Vagina (tissue), 2 donors: ENCODE measurements at places on chromosomes 1 and 21.

GRCh38 chr21:39799178-39799577, 54.2 kb downstream of the IGSF5 start:
- no peaks in the 10 kb centered on the region for H3K36me3 ChIP-seq
- no peak for DNase-seq
- no peaks in the 10 kb centered on the region for H3K27me3 ChIP-seq
- H3K4me3 ChIP-seq = no peak overlapping the region

- no peak overlapping the region for H3K27ac ChIP-seq
- H3K36me3 ChIP-seq = no peaks in the 10 kb centered on the region
- no peak for DNase-seq
- no peaks in the 10 kb centered on the region for H3K27me3 ChIP-seq
- H3K4me3 ChIP-seq = no peak overlapping the region
These were observed 164.1 kb upstream of the IRF2BP2 start for GRCh38 chr1:234773936-234774677.

GRCh38 chr1:109083923-109084322, 6.6 kb upstream of the TMEM167B start:
- H3K27ac ChIP-seq = no peak overlapping the region
- no peaks in the 10 kb centered on the region for H3K36me3 ChIP-seq

- H3K4me1 ChIP-seq = no peaks in the 10 kb centered on the region
- no peak overlapping the region for H3K4me3 ChIP-seq
- no peak overlapping the region for H3K27ac ChIP-seq
- no peak for DNase-seq
These were observed 152.3 kb upstream of the RGS18 start for GRCh38 chr1:192005976-192006375.

- no peaks in the 10 kb centered on the region for H3K36me3 ChIP-seq
- H3K27me3 ChIP-seq = no peaks in the 10 kb centered on the region
- H3K4me1 ChIP-seq = no peaks in the 10 kb centered on the region
- no peak for DNase-seq
- no peak overlapping the region for H3K27ac ChIP-seq
These were observed 507.1 kb downstream of the BRINP3 start for GRCh38 chr1:189970331-189971230.

DNA sequence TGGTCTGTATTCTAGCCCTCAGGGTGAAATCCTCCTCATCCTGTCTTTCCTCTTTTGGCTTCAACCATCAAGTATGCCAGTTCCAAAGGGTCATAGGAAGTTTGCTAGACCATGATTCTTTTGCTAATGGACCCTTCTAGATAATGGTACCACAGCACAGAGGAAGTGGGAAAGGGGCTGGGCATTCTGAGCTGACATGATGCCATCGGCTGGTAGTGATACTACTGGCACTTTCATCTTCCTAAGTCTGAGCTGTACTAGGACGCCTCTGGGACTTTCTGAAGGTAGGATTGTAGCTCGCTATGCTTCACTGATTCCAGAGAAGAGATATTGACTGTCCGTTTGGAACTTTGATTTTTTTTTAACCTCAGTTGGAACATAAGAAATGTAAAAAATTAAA, 11.4 kb downstream of the FASLG start:
- no peak overlapping the region for H3K27ac ChIP-seq
- DNase-seq = no peak
- H3K4me3 ChIP-seq = no peak overlapping the region
- H3K36me3 ChIP-seq = no peaks in the 10 kb centered on the region

- DNase-seq = no peak
- no peaks in the 10 kb centered on the region for H3K27me3 ChIP-seq
- H3K4me1 ChIP-seq = no peaks in the 10 kb centered on the region
- no peak overlapping the region for H3K4me3 ChIP-seq
- H3K27ac ChIP-seq = peak overlapping the region; percentile 58
These were observed 219.6 kb downstream of the PDE4B start for GRCh38 chr1:66012106-66012784.

- H3K36me3 ChIP-seq = no peaks in the 10 kb centered on the region
- no peaks in the 10 kb centered on the region for H3K27me3 ChIP-seq
- no peak overlapping the region for H3K27ac ChIP-seq
- peaks cover 8% of the 10 kb centered on the region for H3K4me1 ChIP-seq
- no peak for DNase-seq
These were observed 146.3 kb downstream of the HLX start for GRCh38 chr1:221025501-221025900.

DNA sequence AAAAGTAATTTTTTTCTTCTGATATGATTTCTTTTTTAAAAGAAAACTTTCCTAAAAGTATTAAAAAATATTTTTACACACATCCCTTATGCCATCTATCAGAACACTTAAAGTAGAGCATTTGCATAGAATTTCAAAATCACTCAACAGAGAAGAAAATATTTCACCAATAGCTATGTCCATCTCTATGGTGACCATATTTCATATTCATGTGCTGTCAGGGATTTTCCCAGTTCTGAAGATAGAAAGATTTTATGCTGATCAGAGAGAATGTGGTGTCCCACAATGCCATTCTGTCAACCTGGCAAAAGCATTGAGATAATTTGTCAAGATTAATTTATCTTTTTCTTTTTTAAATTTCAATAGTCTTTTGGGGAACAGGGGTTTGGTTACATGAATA, 87.0 kb downstream of the C4BPA start:
- DNase-seq = no peak

- DNase-seq = no peak
- H3K27ac ChIP-seq = no peak overlapping the region
- no peaks in the 10 kb centered on the region for H3K27me3 ChIP-seq
- peaks cover under 1% of the 10 kb centered on the region for H3K4me1 ChIP-seq
- H3K4me3 ChIP-seq = no peak overlapping the region
These were observed 5.6 kb upstream of the GPSM2 start for GRCh38 chr1:108871050-108871724.

DNA sequence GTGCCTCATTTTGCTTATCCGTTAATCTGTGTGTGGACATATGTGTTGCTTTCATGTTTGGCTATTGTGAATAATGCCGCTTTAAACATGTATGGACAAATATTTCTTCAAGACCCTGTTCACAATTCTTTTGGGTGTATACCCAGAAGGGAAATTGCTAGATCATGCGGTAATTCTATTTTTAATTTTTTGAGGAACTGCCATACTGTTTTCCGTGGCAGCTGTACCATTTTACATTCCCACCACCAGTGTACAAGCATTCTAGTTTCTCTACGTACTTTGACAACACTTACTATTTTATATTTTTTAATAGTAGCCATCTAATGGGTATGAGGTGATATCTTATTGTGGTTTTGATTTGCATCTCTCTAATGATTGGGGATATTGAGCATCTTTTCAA, 7.1 kb upstream of the NID1 start:
- no peak overlapping the region for H3K4me3 ChIP-seq
- DNase-seq = no peak
- H3K27me3 ChIP-seq = no peaks in the 10 kb centered on the region
- no peaks in the 10 kb centered on the region for H3K36me3 ChIP-seq

GRCh38 chr1:3928586-3928985, 28.5 kb upstream of the C1orf174 start:
- H3K27me3 ChIP-seq = no peaks in the 10 kb centered on the region
- no peaks in the 10 kb centered on the region for H3K4me1 ChIP-seq
- H3K27ac ChIP-seq = no peak overlapping the region

DNA sequence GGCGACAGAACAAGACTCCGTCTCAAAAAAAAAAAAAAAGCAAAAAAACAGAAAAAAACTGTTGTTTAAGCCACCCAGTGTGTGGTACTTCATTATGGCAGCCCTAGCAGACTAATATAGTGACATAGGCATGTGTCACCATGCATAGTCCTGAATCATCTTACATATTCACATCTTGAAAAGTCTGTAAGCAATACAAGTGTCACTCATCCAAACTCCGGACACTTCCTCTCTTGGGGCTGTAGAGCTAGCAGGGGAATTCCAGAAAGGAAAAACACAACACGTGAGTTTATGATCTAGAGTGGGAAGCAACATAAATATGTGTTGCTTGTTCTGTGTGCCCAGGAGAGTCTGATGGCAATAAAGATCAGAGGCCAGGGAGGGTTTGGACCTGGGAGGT, 81.6 kb upstream of the KCNE2 start:
- H3K27ac ChIP-seq = no peak overlapping the region
- peaks cover 13% of the 10 kb centered on the region for H3K4me1 ChIP-seq
- H3K27me3 ChIP-seq = no peaks in the 10 kb centered on the region
- no peaks in the 10 kb centered on the region for H3K36me3 ChIP-seq

GRCh38 chr1:97919585-97920261, 1.1 kb downstream of the DPYD start:
- peaks cover 32% of the 10 kb centered on the region for H3K4me1 ChIP-seq
- H3K4me3 ChIP-seq = peak overlapping the region; percentile 97
- no peaks in the 10 kb centered on the region for H3K27me3 ChIP-seq
- no peaks in the 10 kb centered on the region for H3K36me3 ChIP-seq
- H3K27ac ChIP-seq = peak overlapping the region; percentile 96

- no peak overlapping the region for H3K4me3 ChIP-seq
- no peak for DNase-seq
- H3K4me1 ChIP-seq = no peaks in the 10 kb centered on the region
- no peaks in the 10 kb centered on the region for H3K36me3 ChIP-seq
These were observed 53.0 kb downstream of the EPHB2 start for GRCh38 chr1:22763487-22764200.

GRCh38 chr21:40555021-40555528, 291.9 kb downstream of the DSCAM start:
- H3K27me3 ChIP-seq = no peaks in the 10 kb centered on the region
- H3K4me1 ChIP-seq = no peaks in the 10 kb centered on the region
- H3K27ac ChIP-seq = no peak overlapping the region
- no peak for DNase-seq
- no peak overlapping the region for H3K4me3 ChIP-seq
